ENCODE measurements at places on chromosomes 12 and 14. TPM values are rescaled to one million over a fixed set of nuclear protein-coding genes. Genes with fewer than 3 reads are reported as not detected.

GRCh38 chr14:85607651-85608081, 77.7 kb downstream of the FLRT2 start:
- no peak for DNase-seq

GRCh38 chr12:125120566-125120965, 55.3 kb downstream of the AACS start:
- no peak for DNase-seq

DNA sequence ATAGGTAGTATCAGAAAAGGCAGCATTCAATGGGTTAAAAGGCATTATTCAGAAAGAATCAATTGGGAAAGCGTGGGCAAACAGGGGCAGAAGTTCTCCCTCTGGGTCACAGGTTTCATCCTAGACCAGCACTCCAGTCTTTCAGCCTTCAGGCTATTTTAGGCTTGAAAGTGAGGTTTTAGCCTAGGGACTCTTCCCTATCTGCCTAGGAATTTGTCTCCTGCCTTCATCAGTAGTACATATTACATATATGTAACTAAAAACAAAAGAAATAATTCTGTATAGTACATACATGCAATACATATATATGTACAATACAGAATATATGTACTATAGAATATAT, 34.6 kb upstream of the PCNX1 start:
- no peak for DNase-seq

DNA sequence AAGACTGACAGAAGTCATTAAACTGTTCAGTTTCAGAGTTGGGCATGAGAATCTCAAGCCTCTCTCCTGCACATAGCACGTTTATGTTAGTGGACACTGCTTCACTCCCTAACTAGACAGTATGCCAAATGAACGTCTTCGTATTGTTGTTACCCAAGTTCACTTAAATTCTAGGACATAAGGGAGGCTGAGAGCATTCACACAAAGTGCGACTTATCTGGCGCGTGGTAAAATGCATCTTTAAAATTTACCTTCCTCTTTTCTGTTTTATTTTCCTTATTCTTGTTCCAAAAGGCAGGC, 166.3 kb downstream of the AKAP6 start:
- DNase-seq, result no peak

DNA sequence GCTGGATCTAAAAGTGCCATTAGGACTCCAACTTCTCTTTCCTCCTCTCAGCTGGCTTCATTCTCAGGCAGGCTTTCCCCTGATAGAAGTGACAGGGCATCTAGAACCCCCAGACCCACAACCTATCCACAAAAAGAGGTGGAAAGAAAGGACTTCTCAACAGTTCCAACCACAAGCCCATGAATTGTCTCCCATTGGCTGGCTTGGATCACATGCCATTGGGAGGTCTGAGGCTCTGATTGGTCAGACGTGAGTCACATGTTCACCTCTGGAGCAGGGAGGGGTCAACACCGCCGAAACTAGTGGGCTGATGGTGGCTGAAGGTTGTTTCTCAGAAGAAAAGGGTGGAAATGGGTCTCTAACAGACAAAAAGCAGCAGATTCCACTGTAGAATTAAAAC, 47.2 kb downstream of the DRAM1 start:
- DNase-seq, result no peak

DNA sequence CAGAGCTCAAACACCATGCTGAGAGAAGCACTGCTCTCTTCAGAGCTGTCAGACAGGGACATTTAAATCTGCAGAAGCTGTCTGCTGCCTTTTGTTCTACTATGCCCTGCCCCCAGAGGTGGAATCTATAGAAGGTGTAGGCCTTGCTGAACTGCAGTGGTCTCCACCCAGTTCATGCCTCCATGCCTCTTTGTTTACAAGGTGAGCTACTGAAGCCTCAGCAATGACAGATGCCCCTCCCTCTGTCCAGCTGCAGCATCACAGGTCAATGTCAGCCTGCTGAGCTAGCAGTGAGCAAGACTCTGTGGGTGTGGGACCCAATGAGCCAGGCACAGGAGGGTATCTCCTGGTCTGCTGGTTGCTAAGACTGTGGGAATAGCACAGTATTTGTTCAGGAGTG, 25.4 kb upstream of the CCDC198 start:
- DNase-seq, result no peak

- no peak for DNase-seq
Observed at GRCh38 chr12:75302781-75303180, 27.3 kb downstream of the CAPS2 start.

DNA sequence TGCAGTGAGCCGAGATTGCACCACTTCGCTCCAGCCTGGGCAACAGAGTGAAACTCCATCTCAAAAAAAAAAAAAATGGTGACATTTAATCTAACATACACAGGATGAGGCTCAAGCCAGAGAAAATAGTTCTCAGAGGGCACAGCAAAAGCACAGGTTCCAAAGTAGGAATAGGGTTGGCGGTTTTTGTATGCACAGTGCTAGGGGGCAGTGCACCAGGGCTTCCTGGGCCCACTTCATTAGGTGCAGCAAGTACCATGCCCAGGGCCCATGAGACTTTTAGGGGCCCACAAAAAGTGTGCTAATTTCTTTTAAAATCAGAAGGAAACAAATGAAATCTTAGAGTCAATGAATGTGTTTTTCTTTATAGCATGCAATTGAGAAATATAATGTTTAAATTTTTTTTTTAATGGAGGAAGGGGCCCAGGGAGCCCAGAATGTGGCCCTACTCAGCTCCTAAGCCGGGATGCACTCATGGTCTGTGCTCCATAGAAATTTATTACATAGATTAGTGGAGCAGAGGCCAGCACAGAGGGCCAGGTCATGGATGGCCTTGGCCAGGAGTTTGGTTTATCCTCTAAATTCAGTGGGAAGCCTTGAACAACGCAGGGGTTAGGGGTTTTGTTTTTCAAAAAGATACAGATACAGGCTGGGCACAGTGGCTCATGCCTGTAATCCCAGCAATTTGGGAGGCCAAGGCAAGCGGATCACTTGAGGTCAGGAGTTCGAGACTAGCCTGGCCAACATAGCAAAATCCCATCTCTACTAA, 2.3 kb downstream of the AK7 start:
- DNase-seq, result no peak

DNA sequence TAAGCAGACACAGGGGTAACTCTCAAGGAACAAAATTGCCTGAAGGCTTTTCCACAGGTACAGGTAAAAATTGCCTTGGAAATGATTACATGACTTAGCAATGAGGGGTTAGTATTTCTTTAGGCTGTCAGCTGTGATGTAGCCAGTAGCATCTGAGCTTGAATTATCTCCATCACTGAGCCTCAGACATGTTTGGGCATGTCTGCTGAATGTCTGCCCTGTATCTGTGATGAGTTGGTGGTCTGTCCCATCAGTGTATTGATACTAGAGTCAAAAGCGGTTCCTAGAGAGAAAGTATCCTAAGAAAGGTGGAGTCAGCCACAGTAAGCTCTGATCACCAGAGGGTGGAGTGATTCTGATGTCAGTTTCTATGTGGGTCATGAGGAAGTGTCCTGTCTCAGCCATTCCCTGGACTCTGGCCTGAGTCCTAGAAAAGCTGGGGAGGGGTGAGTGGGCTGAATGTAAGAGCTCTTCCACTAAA, 16.3 kb downstream of the AKAP6 start:
- no peak for DNase-seq

- no peak for DNase-seq
Observed at GRCh38 chr12:119835068-119835467, 42.1 kb downstream of the CIT start.

- no peak for DNase-seq
Observed at GRCh38 chr12:126107659-126108058, 1042.4 kb downstream of the AACS start.

DNA sequence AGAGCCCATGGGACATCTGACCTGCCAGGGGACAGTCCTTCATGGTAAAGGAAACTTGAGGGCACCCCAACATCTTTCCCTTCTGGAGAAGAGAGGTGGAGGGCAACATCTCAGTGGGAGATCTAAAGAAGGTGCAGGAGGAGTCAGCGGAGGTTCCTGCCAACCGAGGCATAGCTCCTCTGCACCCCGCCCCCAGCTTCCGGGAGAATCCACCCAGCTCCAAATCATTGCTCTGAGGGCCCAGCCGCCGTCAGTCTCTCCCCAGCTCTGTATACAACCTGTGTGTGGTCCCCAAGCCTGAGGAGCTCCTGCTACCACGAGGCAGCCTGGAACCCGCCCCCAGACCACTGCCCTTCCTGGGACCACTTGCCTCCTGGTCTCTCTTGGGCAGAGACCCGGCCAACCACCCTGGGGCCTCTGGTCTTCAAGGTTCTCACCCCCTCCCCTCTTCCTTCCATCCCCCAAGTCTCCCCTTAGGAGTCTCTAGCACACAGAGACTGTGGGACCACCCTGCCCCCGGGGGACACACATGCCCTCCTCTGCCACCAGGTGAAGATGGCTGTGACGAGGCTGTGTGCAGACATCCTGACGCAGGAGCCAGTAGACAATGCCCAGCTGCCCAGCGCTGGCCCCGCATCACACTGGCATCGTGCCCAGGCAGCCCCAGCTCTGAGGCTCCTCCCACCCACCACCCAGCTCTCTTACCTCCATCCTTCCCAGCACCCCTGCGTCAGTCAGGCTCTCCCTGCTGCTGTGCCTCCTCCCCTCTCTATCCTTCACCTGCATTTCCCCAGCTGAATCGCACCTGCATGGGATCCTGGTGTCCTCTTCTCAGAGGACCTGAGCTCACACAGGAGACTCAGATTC, 13.0 kb upstream of the NUDT14 start:
- DNase-seq, result no peak

- no peak for DNase-seq
Observed at GRCh38 chr14:63781686-63782085, 53.8 kb upstream of the SGPP1 start.

- no peak for DNase-seq
Observed at GRCh38 chr12:122308811-122309210, 42.5 kb upstream of the VPS33A start.

DNA sequence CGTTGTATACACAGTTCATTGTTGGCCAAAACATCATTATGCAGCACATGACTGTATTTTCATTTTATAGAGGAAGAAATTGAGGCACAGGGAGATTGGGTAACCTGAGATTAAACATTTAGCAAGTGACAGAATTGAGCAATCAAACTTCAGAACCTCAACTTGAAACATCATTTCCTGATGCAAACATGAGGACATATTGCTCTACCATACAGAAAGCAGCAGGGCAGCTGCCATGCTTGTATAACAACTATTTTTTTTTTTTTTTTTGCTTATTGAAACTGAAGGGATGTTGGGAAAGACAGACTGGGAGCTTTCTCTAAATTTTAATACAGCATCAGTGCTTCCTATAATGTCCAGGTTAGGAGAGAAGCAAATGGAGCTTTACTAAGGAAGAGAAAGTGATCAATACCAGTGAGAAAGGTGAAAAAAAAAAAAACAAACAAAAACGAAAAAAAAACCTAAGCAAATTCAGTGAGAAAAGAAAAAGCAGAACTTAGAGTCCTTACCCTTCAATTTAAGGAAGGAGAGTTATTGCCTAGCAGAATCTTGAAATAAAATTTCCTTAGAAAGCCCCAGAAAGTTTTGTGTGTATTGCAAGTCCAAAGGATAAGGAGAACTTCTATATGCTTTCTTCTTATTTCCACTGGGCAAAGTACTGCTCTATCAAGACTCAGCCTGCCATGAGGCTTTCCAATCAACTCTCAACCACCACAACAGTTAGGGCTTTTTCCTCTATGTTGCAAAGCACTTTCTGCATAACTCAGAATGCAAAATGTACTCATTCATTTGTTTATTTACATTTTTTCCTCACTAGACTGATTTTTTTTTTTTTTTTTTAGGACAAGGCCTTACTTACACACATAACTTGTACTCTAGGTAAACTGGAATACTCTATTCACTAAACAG, 21.6 kb downstream of the BTG1 start:
- DNase-seq, result no peak

GRCh38 chr12:113425960-113426453, 3.8 kb downstream of the SDSL start:
- no peak for DNase-seq

- no peak for DNase-seq
Observed at GRCh38 chr12:6563448-6564050, 4.5 kb downstream of the NOP2 start.

- DNase-seq, result no peak
Observed at GRCh38 chr14:29475641-29476040, 452.0 kb downstream of the PRKD1 start.

GRCh38 chr14:106811162-106811561, 1284.8 kb downstream of the TMEM121 start:
- DNase-seq, result no peak

DNA sequence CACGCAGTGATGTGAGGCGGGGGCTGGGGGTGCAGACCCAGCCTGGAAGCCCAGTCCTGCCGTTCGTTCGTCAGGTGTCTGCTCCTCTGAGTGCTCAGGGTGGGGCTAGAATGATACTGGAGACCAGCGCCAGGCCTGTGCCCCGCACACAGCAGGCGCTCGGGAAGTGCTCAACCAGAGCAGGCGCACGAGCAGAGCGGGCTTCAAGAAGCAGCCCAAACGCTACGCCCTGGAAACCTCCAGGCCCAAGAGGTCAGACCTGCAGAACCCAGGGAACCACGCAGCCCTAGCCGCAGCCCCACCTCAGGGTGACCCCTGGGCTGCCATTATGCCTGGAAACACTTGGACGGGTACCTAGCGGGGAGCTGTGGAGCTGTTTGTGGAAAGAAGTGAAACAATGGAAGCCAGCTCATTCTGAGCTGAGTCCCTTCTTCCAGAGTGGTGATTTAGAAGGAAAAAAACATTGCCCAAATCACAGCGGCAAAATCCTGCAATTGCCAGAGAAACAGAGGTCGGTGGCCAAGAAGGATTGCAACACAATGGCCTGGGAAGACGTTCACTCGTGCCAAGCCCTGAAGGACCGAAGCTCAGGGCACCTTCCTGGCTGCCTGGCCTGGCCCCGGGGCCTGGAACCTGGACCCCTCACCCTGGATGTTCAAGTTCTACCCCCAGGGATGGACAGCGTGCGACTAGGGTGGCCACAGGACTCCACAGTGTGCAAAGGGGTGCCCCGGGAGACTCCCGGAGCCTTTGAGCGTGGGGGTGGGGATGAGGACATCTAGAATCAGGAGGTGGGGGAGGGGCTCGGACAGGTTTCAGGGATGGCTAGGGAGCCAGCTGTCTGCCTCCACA, 40.4 kb upstream of the DIO3 start:
- DNase-seq, result peak; percentile 52

DNA sequence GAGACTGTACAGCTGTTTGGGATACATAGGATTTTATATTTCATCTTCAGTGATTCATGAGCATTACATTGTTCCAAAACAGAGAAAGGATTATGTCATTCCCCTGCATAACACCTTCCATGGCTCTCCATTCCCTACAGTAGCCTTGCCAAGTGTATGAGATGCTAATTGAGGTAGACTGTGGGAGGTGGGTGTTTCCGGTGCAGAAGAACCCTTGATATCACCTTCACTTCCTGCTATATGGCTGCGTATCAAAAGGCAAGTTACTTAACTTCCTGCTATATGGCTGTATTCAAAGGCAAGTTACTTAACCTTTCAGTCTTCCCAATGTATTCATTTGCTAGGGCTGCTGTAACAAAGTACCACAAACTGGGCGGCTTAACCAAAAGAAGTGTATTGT, 11.2 kb downstream of the FAR2 start:
- DNase-seq, result no peak

- peak; percentile 34 for DNase-seq
Observed at GRCh38 chr14:50714450-50715073, 46.5 kb upstream of the SAV1 start.

The KRT71 gene
- not detected for total RNA-seq

The C12orf50 gene
- total RNA-seq, result 0.12 TPM

The LYZ gene
- total RNA-seq, result 394 TPM

The KRT86 gene
- 0.97 TPM for total RNA-seq

The IAPP gene
- total RNA-seq, result not detected

The BEGAIN gene
- 1.5 TPM for total RNA-seq

The RPGRIP1 gene
- total RNA-seq, result 0.41 TPM

The PIK3C2G gene
- 0.13 TPM for total RNA-seq

The VCPKMT gene
- 5.8 TPM for total RNA-seq

The CLEC1B gene
- 0.63 TPM for total RNA-seq

The IL22 gene
- total RNA-seq, result not detected

The KCNC2 gene
- total RNA-seq, result not detected

Data from left lung (tissue), 14 donors.